A673 (cell line): ENCODE measurements at places on chromosomes 1 and 21. TPM values are rescaled to one million over a fixed set of nuclear protein-coding genes. Genes with fewer than 3 reads are reported as not detected.

GRCh38 chr1:62448221-62448933, 11.5 kb downstream of the USP1 start:
- DNase-seq = no peak

- DNase-seq = peak; percentile 61
These were observed at the start of gene IFNLR1 for GRCh38 chr1:24186993-24187790. Gene IFNLR1, minus strand, starts transcription at chr1:24187289. Its CDS starts 41 bp downstream, at chr1:24187248.

DNA sequence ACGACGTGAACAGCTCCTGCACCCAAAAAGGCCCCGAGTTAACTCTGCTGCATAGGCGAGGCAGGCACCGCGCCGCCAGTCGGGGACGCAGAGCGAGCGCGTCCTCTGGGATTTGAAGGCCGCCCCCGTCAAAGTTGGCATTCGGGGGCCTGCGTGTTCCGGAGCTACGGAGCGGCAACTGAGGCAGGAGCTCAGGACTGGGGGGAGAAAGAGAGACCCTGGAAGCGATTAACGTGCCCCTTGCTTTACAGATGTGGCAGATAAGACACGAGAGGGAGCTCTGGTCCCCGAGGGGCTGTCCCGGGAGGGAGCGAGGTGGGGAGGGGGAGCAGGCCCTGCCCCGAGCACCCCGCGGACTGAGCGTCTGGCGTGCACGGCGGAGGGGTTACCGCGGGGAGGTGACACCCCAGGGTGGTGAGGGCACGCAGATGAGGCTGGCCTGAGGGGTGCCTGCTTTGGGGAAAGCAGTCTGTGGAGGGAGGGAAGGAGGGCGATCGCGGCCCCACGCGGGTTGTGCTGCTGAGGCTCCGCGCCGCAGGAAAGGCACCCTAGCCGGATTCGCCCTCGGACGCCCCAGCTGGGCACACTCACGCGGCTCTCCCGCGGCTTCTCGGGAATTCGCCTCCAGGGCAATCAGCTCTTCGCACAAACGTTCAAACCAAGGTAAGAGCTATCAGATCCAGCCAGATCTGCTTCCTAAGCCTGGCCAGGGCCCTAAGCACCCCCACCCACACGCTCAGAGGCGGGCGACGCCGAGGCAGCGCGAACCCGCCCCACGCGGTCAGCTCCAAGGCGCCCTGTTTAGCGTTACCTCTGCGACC, 26.5 kb downstream of the ACTA1 start:
- no peak for DNase-seq

- no peak for DNase-seq
These were observed 31.6 kb downstream of the PTGS2 start for GRCh38 chr1:186648613-186649012.

- peak; percentile 48 for DNase-seq
These were observed 71.6 kb downstream of the PLEKHA6 start for GRCh38 chr1:204288021-204288588.

GRCh38 chr1:30957560-30958222, 49.1 kb upstream of the SDC3 start:
- no peak for DNase-seq

- DNase-seq = no peak
These were observed 51.3 kb downstream of the PCP4 start for GRCh38 chr21:39918558-39918957.

GRCh38 chr1:226061841-226062557, 517 bp upstream of the H3-3A start:
- peak; percentile 72 for DNase-seq

- no peak for DNase-seq
These were observed 826 bp downstream of the TRIM17 start for GRCh38 chr1:228415853-228416216.

- no peak for DNase-seq
These were observed 11.5 kb upstream of the CXADR start for GRCh38 chr21:17501107-17502006.

DNA sequence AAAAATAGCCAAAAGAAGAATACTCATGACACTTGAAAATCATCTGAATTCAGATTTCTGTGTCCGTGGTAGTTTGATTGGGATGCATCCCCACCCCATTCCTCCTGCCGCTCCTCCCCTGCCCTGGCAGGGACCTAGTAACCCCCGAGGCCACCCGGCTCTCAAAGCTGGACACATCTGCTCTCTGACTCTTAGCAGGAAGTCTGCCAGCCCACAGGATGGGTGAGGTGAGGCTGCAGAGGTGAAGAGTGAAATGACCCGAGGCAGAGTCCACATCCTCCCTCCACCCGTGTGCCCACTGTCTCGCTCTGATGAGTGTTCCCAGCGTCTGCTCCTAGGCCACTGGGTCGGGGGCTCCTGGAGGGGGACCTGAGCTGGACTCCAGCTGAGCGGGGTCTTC, 308.5 kb upstream of the VAMP3 start:
- DNase-seq = no peak

- no peak for DNase-seq
These were observed 11.5 kb upstream of the THRAP3 start for GRCh38 chr1:36212782-36213181.

GRCh38 chr1:89938171-89939055, 56.5 kb upstream of the ZNF326 start:
- DNase-seq = no peak

GRCh38 chr21:44757731-44758130, 43.9 kb downstream of the UBE2G2 start:
- no peak for DNase-seq

DNA sequence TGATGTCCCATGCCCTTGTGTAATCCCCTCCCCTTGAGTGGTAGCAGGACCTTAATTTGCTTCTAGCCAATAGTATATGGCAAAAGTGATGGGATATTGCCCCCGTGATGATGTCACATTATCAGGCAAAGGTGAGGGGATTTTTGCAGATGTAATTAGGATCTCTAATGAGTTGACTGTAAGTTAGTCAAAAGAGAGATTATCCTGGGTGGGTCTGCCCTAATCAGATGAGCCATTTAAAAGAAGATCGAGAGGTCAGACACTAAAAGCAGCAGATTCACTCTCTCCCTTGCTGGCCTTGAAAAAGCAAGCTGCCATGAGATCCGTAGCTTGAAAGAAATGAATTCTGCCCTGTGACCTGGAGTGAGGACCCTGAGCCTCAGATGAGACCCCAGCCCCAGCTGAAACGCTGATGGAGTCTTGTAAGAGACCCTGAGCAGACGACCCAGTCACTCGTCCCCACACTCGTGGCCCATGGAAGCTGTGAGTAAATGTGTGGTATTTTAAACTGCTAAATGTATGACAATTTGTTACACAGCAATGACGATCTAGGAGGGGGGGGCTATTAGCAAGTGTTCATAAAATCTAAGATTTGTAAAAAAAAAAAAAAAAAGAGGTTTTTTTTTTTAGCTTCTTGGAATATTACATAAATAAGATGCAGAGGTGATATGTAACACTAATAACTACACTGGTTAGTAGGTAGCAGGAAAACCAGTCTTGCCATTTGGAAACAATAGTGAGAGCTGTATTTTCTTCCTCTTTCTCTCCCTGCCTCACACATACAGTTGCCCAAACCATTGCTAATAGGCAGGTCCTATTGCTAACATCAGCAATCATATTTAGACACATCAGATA, 50.3 kb upstream of the TARBP1 start:
- no peak for DNase-seq

The ZBTB17 gene
- 50.1 and 50.3 TPM in 2 replicates for total RNA-seq

The S100A7 gene
- not detected in 2 replicates for total RNA-seq

The HOOK1 gene
- 272 and 293 TPM in 2 replicates for total RNA-seq

The PLA2G2F gene
- total RNA-seq = not detected in 2 replicates

The AGBL4 gene
- total RNA-seq = 0.28 and 0.32 TPM in 2 replicates

The ASAP3 gene
- total RNA-seq = 7.8 and 13.8 TPM in 2 replicates
